ENCODE measurements at places on chromosomes 2 and 18. TPM values are rescaled to one million over a fixed set of nuclear protein-coding genes. Genes with fewer than 3 reads are reported as not detected.

The AMER3 gene
- not detected for total RNA-seq

DNA sequence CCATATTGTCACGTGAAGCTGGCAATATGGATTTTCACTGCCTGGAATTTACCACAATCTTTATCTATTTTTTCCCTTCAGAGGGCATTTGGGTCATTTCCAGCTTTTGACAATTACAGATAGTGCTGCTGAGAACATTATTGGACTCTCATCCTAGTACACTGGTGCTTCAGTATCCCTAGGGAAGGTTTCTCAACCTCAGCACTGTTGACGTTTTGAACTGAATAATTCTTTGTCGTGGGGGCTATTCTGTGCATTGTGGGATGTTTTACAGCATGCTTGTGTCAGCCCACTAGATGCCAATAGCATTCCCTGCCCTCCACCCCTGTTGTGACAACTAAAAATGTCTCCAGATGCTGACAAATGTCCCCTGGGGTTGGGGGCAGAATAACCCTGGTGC, 185.7 kb downstream of the TPGS2 start:
- DNase-seq = no peak

DNA sequence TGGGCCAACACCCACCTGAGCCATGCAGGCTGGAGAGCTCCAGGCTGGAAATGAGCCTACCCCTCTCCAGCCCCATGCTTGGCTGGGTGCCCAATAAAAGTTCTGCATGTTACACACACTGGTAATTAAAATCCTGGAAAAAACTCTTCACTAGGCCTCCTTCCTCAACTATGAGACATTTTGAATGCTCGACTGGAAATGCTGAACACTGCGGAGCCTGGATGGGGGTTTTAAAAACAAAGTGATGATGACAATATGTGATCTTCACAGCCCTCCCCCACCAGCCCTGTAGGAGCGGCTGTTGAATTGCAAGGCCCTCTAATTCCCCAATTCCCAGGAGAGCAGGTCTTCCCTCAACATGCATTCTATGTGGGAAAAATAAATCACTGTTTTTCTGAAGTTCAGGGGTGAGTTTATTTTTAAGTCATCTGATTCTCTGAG, 179.2 kb downstream of the TTC32 start:
- DNase-seq = no peak

DNA sequence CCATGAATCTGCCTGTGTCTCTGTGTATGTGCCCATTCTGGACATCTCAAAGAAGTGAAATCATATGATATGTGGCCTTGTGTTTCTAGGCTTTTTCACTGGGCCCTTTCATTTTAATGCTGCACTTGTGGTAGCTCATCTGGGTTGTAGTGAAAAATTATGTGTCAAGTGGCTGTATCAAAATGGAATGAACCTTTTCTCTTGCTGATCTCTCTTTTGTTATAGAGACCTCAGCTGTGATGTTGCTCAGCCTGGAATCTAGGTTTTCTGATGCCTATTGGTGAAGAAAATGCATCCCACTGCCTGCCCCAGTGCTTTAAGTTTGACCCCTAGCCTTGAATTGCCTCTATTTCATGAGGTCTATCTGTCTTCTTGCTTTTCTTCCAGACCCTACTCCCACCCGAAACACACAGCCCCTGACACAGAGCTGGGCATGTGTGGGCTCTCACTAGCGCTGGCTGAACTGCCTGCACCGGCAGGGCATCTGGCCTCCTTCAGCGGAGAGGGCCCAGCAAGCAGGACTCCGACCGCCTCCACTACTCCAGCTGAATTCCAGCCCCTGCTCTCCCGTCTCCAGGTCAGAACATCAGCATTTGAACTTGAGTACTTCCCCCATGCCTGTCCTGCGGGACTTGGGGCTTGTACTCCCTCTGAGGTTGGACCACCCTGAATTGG, 175.8 kb upstream of the MSH6 start:
- DNase-seq = no peak

- no peak for DNase-seq
These were observed 315.5 kb downstream of the CELF4 start for GRCh38 chr18:37249895-37250618.

The TFCP2L1 gene
- 1.7 TPM for total RNA-seq

DNA sequence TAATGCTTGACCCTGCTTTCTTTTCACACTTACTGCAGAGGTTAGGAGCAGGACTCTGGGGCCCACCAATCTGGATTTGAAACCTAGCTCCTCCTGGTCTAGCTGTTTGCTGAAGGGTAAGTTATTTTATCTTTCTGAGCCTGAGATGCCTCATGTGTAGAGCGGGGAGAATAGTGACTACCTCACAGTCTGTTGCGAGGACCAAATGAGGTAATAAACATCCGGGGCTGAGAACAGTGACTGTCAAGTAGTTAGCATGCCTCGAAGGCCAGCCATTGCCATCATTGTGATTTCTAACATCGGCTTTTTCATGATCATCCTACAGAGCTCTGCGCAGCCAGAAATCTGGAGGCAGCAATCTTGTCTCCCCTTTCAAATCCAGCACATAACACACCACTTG, 32.9 kb downstream of the PTPRM start:
- DNase-seq = no peak

The MAPK4 gene
- total RNA-seq = 1.7 TPM

GRCh38 chr2:23767876-23768621, 158.9 kb downstream of the ATAD2B start:
- DNase-seq = no peak

DNA sequence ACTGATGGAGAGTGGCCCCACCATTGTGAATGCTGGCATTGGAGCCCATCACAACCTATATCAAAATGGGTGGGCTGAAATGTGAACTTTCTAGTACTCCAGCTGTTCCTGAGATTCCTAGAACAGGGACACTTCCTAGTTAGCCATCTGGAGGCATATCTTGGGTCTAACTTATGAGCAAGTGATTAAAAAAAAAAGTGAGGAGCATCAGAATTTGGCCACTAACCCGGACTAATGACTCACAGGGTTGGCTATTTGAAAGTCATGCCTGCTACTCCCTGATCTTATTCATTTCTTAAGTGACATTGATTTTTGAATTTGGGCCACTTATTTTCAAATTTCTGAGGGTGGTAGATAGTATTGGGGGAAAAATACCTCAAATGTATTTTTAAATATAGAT, 216.6 kb downstream of the HRH4 start:
- no peak for DNase-seq

GRCh38 chr2:240498958-240499260, 58.9 kb downstream of the ANKMY1 start:
- no peak for DNase-seq

DNA sequence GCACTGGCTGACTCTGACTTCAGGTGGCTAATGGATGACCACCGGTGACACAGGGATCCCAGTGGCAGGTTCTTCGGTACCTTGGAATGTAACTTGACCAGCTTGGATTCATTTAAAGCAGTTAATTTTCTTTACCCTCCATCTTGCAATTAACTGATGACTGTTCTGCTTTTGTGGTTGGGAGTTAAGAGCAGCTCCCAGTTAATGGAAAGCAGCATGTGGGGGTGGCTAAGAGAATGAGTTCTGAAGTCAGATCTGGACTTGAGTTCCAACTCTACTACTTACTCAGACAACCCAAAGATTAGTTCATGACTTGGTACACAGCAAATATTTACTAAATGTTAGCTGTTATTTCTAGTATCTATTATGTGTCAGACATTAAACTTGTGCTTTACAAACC, 58.5 kb downstream of the FAM228A start:
- no peak for DNase-seq

- no peak for DNase-seq
These were observed 134.8 kb upstream of the THUMPD2 start for GRCh38 chr2:39913648-39914461.

DNA sequence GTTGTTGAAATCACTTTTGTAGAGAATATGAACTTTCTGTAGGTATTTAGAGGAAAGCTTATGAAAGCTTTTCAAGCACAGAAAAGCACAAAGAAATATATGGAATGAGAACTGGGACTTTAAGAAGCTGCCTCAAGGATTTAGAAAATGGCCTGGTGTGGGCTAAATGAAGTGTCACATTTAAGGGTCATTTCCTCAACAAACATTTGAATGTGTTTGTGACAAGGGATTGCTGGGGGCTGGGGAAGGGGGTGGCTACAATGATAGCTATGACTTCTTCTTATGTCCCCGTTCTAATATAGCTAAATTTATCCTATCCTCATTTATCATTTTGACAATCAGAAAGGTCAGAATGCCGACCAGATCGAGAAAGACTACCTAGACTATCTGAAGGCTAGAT, 69.2 kb downstream of the DLGAP1 start:
- DNase-seq = no peak

The CCDC121 gene
- 3.6 TPM for total RNA-seq

GRCh38 chr2:199975273-199975895, 20.0 kb downstream of the MAIP1 start:
- DNase-seq = no peak

DNA sequence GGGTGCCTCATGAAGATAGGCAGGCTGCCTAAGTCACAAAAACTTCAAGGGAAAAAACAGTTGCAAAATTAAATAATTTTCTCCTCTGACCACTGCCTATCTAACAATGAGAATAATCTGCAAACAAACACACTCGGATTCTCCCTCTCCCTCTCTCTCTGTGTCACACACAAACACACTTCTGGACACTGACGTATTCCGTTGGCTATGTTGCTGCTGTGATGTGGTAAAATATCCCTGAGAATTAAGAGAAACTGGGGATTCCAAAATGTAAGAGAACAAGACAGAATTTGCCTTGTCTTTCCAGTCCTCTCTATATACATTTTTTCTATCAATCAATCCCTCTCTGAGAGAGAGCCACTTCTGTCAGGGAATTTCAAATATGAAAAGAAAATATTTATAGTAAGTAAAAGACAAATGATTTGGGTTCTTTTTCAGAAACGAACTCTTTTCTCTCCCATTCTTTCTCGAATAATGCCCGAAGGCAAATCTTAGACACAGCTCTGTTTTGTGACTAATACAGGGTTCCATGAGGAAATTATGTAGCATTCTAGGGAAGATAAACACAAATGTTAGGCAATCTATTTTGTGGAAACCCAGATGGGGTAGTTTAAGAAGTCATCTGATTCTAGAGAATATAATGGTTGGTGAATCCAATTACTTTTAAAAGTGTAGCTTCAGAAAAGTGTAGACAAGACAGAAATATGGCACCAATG, 310.3 kb upstream of the CYP26B1 start:
- no peak for DNase-seq

DNA sequence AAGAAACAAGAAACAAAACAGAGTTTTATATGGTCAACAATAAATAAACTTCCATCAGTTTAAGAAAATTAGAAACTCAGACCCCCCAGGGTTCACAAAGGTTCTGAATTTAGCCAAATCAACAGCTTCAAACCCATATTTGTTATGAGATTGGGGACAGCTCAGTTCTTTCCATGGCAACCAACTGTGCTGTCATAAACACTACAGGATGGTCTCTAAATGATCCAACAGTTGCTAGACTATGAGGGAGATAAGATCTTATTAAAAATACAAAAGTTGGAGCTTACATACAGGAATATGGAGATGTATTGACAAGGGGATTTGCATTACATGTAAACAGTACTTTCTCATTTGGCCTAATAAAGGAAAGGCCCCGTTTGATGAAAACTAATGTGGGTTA, 154.6 kb upstream of the CTAGE1 start:
- no peak for DNase-seq

DNA sequence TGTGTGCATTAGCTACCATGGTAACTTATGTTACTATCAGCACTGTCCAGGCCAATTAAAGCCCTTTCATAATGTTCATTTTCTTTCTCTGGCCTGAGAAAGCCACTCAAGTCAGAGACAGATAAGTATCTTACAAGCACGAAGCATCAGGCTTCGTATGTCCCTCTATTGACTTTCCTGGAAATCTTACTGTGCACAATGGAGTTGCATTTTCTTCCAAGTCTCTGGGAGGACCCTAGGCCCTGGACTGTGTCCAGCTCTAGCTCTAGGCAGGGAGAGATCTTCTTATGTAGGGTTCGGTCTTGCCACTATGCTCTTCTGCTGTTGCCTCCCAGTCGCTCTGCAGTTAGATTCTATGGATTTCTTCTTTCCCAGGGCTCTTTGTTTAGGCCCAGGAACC, 40.0 kb upstream of the ITGA6 start:
- DNase-seq = no peak

DNA sequence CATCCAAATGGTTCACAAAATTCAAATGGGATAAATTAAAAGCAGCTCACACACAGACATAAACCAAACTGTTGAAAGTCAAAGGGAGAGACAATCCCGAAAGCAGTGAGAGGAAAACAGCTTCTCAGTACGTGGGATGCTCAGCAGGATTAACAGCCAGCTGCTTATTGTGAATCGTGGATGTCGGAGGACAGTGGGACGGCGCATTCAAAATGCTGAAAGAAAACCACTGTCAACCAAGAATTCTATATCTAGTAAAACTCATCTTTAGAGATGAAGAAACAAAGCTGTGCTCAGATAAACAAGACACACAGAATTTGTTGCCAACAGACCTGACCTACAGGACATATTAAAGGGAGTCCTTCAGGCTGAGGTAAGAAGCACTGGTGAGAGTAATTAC, 102.9 kb downstream of the NFATC1 start:
- DNase-seq = no peak

- no peak for DNase-seq
These were observed 37.0 kb upstream of the DPP10 start for GRCh38 chr2:114405247-114406116.

DNA sequence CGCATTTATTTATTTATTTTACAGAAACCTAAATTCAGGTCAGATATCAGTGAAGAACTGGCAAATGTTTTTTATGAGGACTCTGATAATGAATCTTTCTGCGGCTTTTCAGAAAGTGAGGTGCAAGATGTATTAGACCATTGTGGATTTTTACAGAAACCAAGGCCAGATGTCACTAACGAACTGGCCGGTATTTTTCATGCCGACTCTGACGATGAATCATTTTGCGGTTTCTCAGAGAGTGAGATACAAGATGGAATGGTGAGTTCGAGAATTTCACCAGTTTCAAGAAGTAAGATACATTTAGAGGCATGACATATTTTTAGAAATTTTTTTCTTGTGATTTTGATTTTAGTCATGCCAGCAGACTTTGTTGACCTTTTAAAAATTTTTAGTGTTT, 4.6 kb downstream of the CDCA7 start:
- DNase-seq = no peak

DNA sequence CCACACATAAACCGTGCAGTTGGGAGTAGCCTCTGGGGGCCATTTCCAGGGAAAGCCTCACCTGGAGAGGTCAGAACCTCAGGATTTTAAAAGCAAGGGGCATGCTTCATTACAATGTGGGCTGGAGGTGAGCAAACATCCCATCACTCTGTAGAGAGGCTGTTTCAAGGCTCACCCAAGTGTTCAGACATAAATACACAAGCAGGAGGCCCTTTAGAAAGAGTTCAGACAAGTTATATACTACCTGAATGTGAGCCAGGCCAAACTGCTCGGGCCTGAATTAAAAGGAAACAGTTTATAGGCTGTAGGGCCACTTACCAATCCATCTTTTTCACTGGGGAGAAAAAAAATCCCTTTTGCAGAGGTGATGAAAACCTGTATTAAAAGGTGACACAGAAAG, 540.0 kb upstream of the ZEB2 start:
- no peak for DNase-seq

- DNase-seq = no peak
These were observed 402.2 kb downstream of the NCKAP5 start for GRCh38 chr2:133166031-133166430.

- DNase-seq = no peak
These were observed 1131.6 kb upstream of the TMEFF2 start for GRCh38 chr2:193326296-193326695.

The CPO gene
- 0.58 TPM for total RNA-seq

The POMC gene
- total RNA-seq = 1.2 TPM

- no peak for DNase-seq
These were observed 153.3 kb upstream of the RBMS1 start for GRCh38 chr2:160646684-160647444.

- DNase-seq = no peak
These were observed 728.6 kb downstream of the SLC4A3 start for GRCh38 chr2:220356076-220356475.
